ENCODE measurements at places on chromosomes 16 and 17.

DNA sequence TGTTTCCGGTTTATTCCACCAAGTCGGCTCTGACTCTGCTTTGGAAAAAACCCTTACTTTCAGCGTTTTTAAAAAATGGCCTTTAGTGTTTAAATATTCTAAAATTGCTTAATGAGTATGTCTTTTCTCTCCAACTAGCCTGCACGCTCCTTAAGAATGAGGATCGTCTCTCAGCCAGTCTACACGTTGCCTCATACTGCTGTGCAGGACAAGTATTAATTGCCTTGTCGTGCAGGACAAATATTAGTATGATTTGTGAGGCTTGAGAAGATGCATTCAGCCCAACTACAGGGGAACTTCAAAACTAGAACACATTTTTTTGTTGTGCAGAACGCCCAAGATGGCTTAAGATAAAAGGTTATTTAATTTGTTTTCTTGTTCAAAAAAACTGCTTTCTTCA, 61.2 kb downstream of the MARCHF10 start:
- DNase-seq, result no peak

- DNase-seq, result peak; percentile 82
Observed at GRCh38 chr17:47698749-47699535, 5.0 kb downstream of the TBKBP1 start.

- no peak for DNase-seq
Observed at GRCh38 chr16:77827032-77827431, 38.7 kb downstream of the VAT1L start.

DNA sequence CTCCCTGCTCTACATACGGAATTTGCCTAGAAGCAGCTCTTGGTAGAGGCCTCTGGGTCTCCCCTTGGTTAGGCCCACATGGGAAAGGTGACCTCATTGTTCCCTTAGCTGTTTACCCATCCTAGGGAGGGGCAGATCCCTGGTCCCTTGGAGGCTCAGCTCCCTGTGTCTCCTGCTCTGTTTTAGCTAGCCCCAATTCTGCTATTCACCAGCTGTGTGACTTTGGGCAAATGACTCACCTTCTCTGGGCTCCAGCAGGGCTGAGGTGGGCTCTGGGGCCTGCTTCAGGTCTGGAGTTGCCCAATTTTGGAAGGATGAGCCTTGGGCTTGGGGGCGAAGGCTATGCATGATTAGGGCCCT, 3.9 kb downstream of the ABCC3 start:
- no peak for DNase-seq
